ENCODE measurements at places on chromosomes 5 and 9.

GRCh38 chr5:136213919-136214493, 21.0 kb upstream of the SMIM32 start:
- DNase-seq = no peak

GRCh38 chr5:140630292-140631035, 2.5 kb downstream of the CD14 start:
- DNase-seq = no peak

DNA sequence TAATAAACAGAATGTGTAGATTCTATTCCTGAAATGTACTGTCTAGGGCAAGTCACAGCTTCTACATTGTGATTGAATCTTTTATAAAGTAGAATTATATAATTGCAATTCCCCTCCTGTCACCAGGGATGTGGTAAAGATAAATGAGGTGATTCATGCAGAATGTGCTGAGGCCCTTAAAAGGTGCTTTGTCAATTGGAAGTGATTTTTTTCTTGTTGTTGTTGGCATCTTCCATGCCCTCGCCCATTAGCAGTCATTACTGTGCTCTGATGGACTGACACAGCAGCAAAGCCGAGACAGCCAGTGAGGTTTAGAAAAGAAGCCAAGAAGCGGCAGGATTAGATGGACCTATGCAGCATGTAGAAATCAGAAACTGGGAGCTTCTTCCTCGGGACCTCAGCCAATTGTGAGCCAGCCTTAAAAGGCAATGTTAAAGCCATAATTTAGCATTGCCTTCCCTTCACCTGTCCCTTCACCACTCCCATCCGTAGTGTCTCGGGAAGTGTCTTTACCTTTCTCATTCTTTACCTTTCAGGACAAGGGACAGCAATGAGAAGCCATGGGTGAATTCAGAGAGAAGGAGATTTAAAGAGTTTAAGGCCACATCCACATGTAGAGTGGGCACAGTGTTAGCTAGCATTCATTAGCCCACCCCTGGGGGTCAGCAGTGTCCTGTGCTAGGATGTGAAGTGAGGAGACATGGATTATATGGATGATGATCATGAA, 257.8 kb downstream of the PLK2 start:
- no peak for DNase-seq

- DNase-seq = no peak
Observed at GRCh38 chr9:69253057-69253456, 72.0 kb upstream of the ENTREP1 start.

DNA sequence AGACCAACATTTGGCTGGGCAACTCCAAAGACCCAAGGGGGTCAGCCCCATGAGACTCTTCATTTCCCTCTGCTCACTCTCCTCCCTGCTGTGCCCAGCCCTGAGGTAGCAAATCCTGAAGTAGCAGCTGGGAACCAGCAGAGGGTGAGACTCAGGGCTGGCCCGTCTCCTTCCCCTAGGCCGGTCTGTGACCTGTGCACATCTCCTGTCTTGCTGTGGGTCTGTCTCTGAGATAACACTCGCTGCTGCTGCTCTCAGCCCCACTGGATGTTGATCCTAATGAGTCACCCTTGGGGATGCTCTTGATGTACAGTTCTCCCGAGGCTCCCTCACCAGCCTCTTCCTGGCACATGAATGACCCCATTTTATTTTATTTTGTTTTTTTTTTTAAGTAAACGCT, 7.3 kb upstream of the OR2V1 start:
- DNase-seq = no peak

DNA sequence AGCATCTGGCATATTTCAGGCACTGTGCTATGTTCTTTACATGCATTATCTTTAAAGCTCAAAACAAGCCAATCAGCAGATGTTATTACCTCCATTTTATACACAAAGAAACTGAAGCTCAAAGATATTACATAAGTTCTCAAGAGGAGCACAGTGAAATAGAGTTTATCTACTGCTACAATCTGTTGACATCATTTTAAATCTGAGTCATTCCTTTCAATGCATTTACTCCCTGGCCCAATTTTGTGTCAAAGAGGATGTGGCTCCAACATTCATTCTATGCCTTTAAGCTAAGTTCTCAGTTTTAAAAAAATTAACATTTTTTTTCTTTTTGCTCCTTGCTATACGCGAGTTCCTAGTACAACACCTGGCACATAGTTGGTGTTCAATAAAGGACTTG, 486.3 kb upstream of the ZNF462 start:
- DNase-seq = no peak

- DNase-seq = no peak
Observed at GRCh38 chr9:128101690-128102089, 25.8 kb downstream of the PTGES2 start.

- peak; percentile 77 for DNase-seq
Observed at GRCh38 chr5:61496860-61497259, 164.8 kb downstream of the ZSWIM6 start.

- no peak for DNase-seq
Observed at GRCh38 chr9:13378154-13378553, 98.7 kb upstream of the MPDZ start.

DNA sequence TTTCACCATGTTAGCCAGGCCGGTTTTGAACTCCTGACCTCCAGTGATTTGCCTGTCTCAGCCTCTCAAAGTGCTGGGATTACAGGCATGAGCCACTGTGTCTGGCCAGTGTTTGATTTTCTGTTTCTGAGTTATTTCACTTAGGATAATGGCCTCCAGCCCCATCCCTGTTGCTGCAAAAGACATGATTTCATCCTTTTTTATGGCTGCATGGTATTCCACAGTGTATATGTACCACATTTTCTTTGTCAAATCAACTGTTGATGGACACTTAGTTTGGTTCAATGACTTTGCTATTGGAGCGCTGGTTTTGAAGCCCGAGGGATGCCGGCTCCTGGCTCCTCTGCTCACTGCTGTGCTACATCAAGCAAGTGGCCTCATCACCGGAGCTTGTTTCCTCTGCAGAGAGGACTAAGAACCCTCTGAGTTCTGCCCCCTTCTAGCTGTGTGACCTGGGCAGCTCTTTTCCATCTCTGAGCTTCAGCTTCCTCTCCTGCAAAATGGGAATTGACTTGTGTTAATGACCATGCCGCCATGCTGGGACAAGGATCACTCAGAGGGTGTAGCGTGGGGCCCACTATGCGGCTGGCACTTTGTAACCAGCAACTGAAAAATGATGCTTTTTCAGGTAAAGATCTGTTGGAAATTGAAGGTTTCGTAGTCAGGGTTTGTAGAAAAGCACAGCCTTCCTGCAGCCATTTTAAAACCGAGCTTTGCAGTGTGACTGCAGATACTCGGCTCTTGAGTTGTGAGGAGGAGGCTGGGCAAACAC, 4.6 kb upstream of the NEURL1B start:
- no peak for DNase-seq

DNA sequence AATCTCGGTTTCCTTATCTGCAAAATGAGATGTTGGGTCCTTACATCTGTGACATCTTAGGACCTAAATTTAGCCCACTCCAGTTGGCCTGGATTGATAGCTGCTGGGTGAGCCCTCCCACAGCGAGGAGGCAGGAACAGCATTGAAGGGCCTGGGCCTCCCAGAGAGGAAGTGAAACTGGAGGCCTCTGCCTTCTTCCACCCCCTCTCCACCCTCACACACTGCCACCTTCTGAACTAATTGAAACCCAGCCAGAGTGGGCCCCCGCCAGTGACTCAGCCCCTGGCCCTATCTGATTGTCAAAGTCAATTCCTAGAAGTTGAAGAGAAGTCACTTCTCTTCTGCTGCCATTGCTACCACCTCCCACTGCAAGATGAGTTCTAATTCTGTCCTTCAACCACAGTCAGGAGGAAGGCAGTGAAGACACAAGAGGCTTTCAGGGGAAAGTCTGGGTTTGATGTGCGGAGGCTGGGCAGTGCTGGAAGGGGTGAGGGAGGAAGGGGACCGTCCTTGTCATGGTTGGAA, 55.2 kb upstream of the NEK6 start:
- no peak for DNase-seq

GRCh38 chr9:88775559-88775958, 215.7 kb upstream of the S1PR3 start:
- no peak for DNase-seq

DNA sequence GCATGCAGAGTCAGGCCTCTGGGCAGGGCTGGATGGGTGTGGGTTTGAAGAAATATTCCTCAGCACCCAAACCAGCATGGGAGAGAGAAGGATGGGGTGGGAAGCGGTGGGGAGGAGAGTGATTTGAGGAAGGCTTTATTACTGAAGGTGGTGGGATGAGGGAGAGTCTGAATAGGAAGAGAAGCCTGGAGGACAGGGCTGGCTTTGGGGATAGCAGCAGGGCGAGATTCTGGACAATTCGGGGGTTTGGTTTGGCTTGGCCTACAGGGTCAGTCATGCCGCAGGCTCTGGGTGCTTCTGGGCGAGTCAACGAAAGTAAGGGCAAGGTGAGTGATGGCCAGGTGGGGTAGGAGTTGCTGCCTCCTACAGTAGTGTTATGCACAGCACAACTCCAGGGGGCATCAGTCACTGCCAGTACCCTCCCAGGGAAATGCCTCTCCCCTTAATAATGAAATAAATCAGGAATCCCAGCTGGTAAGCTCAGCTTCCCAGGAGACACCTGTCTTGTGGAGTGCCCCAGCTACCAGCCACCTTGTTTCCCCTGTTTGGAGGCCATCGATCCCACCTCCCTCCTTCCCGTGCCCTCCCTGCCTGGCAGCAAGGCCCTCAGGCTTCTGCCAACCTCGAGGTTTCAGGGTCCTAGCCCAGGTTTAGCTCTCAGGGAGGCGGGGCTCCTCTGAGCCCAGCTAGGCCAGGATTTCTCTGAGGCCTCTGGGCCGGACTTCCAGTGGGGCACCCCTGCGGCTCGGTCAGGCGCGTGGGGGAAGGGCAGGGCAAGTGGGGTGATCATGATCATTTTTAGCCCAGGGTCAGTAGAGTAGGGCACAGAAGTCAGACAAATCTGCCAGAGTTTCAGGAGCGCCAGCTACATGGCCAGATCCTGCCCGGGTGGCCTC, 741 bp upstream of the NKX2-5 start:
- DNase-seq = no peak

- no peak for DNase-seq
Observed at GRCh38 chr5:98997000-98997399, 68.2 kb upstream of the CHD1 start.

DNA sequence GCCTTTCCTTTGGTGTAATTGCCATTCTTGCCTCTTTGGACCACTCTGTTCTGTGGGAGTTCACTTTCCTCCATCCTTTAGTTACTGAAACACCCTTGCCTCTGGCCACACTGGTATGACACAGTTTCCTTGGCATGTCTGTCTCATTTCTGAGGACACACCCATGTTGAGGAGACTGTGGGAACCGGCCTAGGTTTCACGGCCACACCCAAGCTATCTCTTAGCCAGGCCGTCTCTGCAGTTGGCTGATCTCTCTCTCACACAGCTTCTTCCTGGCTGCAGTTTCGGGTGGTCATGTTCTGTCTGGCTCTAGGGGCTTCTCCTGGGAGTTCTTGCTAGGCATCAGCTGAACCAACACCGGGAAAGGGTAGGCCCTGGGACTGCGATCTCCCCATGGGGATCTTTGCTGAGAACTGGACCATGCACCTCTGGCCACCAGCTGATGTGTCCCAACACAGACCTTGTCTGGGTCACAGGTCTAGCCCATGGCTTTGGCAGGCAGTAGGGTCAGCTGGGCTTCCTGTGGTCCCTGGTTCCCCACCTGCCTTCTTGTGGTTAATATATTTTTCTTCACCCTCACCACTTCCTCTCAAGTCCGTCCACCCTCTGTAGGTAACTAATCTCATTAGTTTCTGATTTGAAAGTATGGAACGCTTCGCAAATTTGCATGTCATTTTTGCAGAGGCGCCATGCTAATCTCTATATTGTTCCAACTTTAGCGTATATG, 24.9 kb downstream of the ARHGEF37 start:
- no peak for DNase-seq

GRCh38 chr9:93909242-93909616, 45.9 kb downstream of the BARX1 start:
- no peak for DNase-seq

DNA sequence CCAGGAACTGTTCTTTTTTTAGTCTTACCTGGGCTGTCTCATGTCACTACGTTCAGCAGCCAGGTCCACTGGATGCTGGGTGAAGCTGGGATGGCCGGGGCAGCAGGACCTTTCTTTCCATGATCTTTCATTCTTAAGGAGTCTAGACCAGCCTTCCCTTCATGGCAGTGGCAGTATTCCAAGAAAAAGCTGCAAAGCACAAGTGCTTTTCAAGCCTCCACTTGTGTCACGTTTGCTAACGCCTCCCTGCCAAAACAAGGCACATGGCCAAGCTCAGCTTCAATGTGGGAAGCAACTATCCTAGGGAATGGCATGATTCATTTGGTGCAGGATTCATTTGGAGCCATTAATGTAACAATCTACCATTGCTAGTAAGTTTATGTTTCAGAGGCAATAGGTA, 94.8 kb downstream of the RCL1 start:
- no peak for DNase-seq

DNA sequence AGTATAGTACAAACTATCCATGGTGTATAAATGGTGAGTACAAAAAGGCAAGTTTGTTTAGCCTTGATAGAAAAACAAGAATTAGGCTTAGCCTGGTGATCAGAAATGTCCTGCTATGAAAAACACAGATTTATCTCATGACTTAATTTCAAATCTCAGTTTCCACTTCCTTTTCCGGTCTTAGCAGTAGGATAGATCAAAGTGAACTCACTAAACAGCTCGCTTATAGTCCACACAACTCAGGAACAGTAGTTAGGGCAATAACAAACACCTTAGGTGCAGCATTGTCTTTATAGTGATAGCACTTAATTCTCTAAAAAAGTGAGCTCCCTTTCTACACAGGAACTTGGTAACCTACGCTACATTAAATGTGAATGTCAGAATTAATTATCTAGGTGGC, 11.4 kb downstream of the GOLGA1 start:
- DNase-seq = no peak

DNA sequence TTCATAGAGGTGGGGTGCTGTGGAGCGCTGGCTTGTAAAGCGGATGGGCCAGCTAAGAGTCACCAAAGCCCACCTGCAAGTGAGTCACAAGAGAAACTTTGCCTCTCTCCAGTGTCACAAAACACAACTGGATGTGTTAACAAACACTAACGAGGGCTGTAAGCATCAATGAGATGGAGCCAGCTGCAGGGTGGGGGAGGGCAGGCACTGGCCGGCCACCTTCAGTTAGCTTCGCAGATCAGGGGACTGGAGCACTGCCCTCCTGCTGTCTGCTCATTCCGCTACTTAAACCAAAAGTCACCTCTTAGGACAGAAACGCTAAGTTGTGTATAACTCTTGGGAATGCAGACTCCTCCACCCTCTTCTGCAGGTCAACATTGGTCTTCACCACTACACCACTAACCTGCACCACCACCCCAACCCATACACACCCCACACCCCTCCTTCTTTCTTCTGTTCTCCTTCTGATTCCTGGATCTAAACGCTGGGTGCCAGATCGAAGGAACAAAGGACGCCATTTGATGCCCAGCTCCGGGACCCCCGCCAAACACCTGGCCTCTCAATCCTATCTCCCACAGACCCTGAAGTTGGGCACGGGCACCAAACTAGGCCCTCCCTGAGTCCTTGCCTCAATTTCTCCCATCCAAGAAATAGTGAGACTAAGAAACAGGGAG, 2.1 kb downstream of the ARSI start:
- no peak for DNase-seq

DNA sequence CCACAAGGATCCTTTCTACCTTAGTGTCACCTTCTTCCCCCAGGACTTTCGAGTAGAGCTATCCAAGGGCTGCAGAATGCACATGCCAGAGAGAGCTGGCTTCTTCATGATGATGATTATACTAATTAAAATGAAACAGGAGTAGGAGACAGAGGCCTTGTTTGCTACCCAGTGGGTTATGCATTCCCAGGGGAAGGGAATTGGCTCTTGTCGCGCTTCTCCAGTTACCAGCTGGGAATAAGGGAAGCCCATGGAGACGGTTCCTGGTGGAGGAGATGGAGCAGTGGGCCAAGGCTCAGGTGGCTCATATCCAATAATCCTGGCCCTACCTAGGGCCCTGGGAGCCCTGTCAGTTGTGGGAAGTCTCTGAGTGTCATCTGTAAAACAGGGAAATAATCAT, 65.1 kb downstream of the WWC1 start:
- DNase-seq = no peak

Measured in NCI-H2227 treated with DMSO at 0.1 percent for 48 hours (cell line).